ENCODE measurements at places on chromosomes 2 and 18.

DNA sequence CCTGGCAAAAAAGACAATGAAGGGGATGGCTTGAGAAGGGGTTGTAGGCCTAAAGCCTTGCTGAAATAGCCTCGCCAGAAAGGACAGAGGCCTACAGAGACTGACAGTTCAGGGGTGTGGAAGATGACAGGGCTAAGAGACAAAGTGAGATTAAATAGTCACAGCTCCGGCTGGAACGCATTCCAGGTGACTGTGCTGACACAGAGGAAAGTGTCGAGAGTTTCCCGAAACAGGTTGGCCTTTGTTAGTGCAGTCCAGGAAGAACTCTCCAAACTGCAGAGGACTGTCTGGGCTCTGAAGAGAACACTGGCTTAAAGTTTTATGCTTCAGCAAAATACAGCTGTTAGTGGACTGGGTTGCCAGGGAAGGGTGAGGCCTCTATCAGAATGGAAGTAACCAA lies 52.8 kb downstream of the METTL4 start:
- no peak for DNase-seq

DNA sequence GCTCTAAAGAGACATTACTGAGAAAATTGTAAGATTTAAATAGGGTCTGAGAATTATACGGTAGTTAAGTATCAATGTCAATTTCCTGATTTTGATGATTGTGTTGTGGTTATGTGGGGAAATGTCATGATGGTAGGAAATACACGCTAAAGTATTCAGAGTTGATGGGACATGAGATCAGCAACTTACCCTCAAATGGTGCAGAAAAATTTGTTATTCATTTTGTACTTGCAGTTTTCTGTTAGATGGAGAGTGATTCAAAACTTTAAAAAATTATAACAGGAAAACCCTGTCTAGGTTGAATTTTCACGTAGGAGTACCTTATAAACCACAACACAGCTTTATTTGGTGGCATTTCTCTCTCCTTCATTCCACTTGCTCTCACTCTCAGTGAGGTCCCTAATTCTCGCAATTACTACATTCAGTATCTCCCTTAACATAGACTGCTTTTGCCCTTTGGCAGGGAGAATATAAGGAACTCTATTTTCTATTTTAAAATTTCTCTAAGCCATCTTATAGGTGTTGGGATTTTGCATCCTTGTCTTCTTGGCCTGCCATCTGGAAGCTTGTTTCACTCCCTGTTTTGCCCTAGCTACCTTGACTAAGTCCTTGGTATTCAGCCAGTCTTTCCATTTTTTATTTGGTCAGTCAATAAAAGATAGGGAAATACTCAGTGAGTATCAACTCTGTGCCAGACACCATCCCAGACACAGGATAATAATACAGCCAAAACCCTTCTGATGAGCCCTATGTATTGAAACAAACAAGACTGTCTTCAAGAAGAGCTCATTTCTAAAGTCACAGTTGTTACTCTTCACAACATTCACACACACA lies 550.6 kb upstream of the ACVR2A start:
- no peak for DNase-seq

DNA sequence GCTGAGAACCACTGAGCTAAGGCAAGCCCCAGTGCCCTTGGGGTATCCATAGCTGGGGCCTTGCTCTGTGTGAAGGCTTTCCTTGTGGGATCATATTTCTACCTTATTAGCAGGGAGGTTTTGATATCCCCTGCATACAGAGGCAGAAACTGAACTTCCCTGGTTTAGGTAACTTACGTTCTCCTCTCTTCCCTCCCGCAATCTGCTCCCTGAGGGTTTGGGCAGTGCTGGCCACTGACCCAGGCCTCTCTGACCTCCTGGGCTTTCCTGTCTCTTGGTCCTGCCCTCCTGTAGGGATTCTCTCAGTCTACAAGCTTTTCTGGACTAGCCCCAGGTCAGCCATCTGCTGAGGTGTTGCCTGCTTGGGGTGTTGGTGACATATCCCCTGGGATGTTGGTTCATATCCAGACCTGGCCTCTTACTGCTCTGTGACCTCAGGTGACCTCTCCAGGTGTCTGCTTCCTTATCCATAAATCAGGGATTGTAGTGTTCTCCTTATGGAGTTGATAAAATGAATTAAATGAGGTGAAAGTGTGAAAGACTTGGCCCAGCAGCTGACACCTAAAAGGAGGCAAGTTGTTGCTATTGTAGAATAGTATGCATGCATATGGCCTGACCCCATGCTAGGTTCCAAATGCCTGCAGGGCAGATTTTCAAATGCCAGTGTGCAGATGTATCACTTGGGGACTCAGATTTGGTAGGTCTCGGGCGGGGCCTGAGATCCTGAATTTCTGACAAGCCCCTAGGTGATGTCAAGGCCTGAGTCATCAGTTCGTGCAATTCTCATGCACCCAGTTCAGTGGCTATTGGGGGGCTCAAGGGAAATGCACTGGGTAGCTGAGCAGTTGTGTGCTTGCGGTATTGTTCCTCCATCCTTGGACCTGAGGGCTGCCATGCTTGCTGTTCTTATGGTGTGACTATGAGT lies 106.6 kb downstream of the FHOD3 start:
- DNase-seq, result no peak

DNA sequence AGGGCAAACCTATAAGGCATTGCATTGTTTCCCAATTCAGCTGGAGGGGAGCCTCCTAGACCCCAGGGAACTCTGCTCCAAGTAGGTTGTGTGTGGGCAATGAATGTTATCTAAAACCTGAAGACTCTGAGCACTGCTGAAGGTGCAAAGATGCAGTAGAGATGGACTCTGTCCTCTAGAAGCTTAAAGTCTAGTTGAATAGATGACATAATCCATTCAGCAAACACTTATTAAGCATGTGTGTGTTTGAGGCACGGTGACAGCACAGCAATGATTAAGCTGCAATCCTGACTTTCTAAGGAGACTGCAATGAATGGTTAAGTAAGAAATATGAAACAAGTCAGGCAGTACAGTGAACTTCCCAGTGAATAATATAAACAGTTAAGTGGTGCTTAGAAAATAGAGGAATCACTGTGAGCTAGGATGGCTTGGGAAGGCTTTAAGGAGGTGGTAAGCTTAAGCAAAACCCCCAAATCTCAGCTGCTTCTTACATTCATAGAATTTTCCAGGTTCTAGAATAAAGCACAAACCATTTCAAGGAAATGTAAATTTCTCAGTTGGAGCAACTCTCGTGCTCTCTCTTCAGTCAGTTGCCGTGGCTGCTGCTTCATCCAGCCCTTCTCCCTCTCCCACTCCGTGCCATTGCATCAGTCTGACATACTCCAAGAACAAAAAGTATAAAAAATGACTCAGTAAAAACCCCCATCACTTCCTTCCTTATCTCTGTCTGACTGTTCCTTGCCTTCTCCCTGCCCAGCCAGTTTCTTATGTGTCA lies 19.1 kb downstream of the MXD1 start:
- DNase-seq, result no peak

- no peak for DNase-seq
Observed at GRCh38 chr2:8049176-8049575, 632.7 kb upstream of the ID2 start.

GRCh38 chr2:222969491-222969890 lies 82.5 kb upstream of the KCNE4 start:
- DNase-seq, result no peak

DNA sequence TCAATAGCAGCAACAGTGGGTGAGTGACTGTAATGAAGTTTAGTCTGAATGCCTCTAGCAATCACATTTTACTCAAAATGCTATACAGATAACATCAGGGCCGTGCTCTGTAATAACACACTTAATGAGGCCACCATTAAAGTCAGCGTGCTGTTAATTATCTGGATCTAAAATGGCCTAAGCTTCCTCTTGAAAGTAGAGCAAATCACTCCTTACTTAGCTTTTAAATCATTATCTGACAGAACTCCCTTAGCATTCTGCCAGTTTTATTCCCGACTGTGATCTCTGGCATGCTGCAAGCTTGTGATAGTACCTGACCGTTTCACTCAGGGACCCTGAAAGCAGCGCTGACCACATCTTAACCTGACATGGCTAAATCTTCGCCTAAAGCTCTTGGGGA lies 9.0 kb downstream of the RPS7 start:
- DNase-seq, result no peak
